ENCODE measurements at places on chromosomes 1 and 21.
A peak's percentile ranks its signal among the peaks of the same experiment; 100 is the strongest.

GRCh38 chr1:194228427-194228826 lies 1042.0 kb upstream of the B3GALT2 start:
- no peak overlapping the region for H3K27ac ChIP-seq
- H3K36me3 ChIP-seq, result no peaks in the 10 kb centered on the region
- no peak overlapping the region for H3K4me3 ChIP-seq

GRCh38 chr1:41474490-41475271 lies 9.8 kb downstream of the EDN2 start:
- no peaks in the 10 kb centered on the region for H3K36me3 ChIP-seq
- peaks cover 48% of the 10 kb centered on the region for H3K4me1 ChIP-seq
- H3K27me3 ChIP-seq, result peaks cover 2% of the 10 kb centered on the region
- peak overlapping the region; percentile 36 for H3K27ac ChIP-seq
- H3K4me3 ChIP-seq, result no peak overlapping the region
- DNase-seq, result peak; percentile 88

DNA sequence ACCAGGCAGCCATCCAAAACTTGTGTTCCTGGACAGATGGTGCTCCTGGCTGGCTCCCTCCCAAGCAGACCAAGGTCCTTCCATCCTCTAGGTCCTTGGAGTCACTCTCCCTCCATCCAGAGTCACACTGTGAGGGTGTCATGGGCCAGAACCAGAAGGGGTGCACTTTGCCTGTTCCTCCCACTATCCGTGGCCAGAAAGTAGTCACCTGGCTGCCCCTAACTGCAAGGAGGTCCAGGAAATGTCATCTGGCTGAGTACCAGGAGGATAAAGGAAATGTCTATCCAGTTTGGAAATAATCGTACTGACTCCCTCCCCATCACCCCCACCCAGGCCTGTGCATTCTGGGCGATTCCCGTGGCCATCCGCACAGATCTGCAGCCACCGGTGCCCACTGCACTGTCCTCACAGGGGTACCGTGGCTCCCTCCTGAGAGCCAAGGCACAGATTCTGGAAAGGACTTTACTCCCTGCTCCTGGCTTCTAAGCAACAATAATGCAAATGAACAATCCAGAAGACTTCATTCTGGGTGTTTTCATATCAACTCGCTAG lies 253.2 kb downstream of the NPHP4 start:
- H3K4me3 ChIP-seq, result no peak overlapping the region
- H3K27ac ChIP-seq, result no peak overlapping the region
- DNase-seq, result peak; percentile 51
- no peaks in the 10 kb centered on the region for H3K36me3 ChIP-seq

DNA sequence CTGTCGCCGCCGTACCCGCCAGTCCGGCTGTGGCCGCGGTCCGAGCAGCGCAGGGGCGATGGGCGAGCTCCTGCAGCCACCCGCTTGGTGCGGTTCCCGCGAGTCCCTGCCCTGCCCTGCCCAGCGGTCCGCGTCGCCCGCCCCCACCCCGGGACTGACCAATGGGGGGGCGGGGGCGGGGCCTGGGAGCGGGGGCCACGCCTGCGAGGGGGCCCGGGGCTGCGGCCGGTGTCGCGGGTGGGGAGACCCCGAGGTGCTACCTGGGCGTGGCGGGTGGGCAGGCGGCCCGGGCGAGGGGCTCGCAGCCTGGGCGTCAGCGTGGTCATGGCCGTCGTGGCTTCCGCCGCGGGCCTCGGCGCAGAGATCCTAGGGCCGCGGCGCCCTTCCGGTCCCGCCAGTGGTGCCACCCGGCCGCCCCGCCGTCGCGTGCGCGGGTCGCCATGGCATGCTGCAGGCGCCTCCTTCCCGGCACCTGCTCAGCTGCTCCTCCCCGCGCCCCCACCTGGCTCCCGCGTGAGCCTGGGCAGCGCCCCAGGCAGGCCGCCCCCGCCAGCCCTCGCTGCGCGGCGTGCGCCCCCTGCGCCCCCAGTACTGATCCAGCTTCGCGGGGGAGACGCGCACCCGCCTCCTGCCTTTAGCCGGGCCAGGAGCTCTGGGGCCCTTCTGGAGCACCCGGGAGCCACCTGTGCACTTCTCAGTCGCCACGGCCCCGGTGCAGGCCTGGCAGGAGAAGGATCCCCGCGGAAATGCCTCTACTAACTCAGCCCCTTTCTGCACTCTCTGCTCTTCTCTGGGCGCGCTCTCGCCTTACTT lies at the start of gene BMP8B:
BMP8B (minus strand) TSS at position 108 of the 813 bp plus-strand sequence. CDS start 380 bp downstream, outside the sequence.
- peaks cover 3% of the 10 kb centered on the region for H3K4me1 ChIP-seq
- peak within 1 kb of the TSS; percentile 54 for H3K4me3 ChIP-seq
- H3K36me3 ChIP-seq, result no peaks in the 10 kb centered on the region
- DNase-seq, result no peak
- H3K27ac ChIP-seq, result no peak within 1 kb of the TSS

DNA sequence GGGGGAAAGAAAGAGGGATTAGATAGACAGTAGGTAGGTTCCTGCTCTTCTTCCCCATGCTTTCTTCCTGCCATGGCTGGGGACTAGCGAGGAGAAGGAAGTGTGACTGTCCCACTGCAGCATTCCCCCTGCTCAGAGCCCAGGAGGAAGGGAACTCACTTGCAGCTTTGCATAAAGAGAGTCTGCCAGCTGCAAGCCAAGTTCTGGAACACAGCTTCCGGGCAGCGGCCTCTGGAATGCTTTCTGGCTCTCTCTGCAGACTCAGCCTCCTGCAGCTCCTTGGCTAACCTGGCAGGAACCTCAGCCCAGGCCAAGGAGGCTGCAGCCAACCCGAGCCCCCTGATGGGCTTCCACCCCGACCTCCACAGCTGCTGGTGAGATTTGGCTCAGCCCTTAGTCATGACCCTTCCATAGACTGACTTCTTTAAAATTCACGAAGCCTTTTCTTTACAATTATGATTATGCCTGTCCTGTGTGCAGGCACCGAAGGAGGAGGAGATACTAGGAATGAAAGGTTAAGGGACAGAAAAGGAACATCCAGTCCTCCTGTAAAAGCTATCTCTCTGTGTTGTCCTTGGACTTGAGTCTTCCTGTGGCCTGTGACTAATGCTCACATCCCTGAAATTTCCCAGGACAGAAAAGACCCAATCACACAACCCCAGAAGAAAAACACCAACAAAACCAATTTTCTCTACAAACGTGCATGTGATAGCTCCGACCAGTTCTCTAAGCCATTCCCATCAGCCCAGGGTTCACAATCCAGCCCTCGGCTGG lies 108.2 kb upstream of the OLIG2 start:
- no peaks in the 10 kb centered on the region for H3K36me3 ChIP-seq
- H3K27ac ChIP-seq, result no peak overlapping the region
- H3K27me3 ChIP-seq, result peaks cover 7% of the 10 kb centered on the region
- no peak for DNase-seq

GRCh38 chr1:212557739-212558692 lies 50.5 kb upstream of the ATF3 start:
- H3K4me1 ChIP-seq, result peaks cover 29% of the 10 kb centered on the region
- no peak for DNase-seq
- peak overlapping the region; percentile 75 for H3K4me3 ChIP-seq
- no peaks in the 10 kb centered on the region for H3K27me3 ChIP-seq

DNA sequence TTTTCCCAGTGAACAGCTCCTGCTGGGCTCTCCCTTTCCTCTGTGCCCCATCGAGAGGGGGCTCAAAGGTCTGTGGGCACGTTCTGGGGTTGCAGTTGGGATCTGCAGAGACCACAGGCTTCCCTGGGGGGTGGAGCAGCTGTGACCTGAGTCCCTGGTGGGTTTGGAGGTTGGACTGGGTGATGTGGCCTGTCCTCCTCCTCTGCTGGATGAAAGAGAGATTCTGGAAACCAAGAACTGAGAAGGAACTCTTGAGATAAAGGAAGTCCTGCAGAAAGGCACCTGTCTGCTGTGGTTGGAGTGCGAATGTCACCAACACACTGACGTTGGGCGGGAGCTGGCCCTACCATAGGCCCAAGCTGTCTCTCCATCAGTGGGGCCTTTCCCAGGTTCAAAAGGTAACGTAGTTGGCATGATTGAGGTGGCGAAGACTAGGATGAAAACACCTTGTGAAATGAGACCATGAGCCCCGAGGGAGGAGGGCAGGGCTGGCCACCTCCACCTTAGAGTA lies 35.8 kb upstream of the ETV3 start:
- DNase-seq, result no peak
- H3K36me3 ChIP-seq, result no peaks in the 10 kb centered on the region
- H3K4me3 ChIP-seq, result no peak overlapping the region
- H3K27ac ChIP-seq, result no peak overlapping the region
- H3K27me3 ChIP-seq, result peaks cover 54% of the 10 kb centered on the region

GRCh38 chr1:201226859-201227488 lies 36.4 kb downstream of the IGFN1 start:
- H3K27me3 ChIP-seq, result peaks cover 3% of the 10 kb centered on the region
- H3K4me3 ChIP-seq, result no peak overlapping the region

GRCh38 chr1:5595531-5596170 lies 396.6 kb downstream of the NPHP4 start:
- no peaks in the 10 kb centered on the region for H3K27me3 ChIP-seq
- H3K4me3 ChIP-seq, result no peak overlapping the region
- no peaks in the 10 kb centered on the region for H3K36me3 ChIP-seq
- no peaks in the 10 kb centered on the region for H3K4me1 ChIP-seq
- no peak for DNase-seq
- H3K27ac ChIP-seq, result no peak overlapping the region

DNA sequence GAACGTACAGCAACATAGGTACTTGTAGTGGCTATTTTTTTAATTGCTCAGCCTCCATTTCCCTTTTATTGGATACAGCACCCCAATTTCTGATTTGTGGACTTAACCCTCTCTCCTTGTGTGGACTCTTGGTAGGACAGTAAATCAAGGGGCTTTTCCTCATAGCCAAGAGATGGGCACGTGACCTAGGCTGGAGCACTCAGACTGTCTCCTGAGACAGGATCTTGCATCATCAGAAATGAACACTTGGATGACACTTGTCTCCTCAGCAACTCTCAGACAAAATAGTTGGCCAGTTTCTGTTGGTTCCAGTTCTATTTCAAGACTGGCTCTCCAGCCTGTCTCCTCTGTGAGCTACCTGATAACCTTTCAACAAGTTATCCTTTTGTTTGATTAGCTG lies 112.9 kb upstream of the ZNF678 start:
- no peak overlapping the region for H3K4me3 ChIP-seq
- H3K36me3 ChIP-seq, result no peaks in the 10 kb centered on the region
- H3K27ac ChIP-seq, result no peak overlapping the region
- no peak for DNase-seq
- peaks cover 6% of the 10 kb centered on the region for H3K4me1 ChIP-seq

DNA sequence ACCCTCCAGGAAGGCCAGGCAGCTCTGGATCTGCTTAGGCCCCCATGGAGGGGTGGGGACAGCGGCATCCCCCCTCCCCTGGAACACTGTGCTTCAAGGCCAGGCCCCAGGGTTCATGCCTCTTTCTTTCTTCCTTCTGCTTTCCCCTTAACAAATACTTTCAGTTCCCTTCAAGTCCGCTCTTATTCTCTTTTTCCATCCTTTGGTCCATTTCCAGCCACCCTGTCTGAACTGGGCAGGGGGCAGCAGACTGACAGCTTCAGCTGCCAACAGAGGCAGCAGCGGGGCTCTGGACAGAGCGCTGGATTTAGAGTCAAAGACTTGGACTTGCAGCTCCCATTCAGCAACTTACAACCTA lies 1.1 kb upstream of the CD244 start:
- no peak overlapping the region for H3K27ac ChIP-seq
- no peak for DNase-seq
- H3K27me3 ChIP-seq, result peaks cover 7% of the 10 kb centered on the region

DNA sequence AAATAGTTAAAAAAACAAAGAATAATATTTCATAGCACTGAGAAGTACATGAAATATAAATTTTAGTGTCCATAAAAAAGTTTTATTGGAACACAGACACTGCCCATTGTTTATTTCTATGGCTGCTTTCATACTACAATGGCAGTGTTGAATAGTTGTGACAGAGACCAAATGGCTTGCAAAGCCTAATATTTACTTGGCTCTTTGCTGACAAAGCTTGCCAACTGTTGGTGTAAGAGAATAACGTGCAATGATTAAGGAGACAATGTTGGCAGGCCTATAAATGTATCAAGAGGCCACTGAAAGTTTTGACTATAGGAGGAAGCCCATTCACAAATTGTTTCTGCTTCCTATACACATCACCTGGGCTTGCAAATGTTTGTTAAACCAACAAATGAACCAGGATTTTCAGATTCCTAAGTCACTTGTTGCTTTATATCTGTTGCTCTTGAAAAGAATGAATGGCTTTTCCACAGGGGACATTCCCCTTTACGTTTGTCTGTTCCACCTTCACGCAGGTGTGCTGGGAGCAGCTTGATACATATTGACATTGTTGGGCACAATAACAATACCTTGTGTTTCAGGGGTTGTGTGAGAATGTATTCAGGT lies 5.5 kb upstream of the ST6GALNAC3 start:
- H3K4me1 ChIP-seq, result peaks cover 23% of the 10 kb centered on the region
- DNase-seq, result no peak
- no peak overlapping the region for H3K27ac ChIP-seq
- H3K4me3 ChIP-seq, result no peak overlapping the region
- no peaks in the 10 kb centered on the region for H3K36me3 ChIP-seq

- H3K27me3 ChIP-seq, result no peaks in the 10 kb centered on the region
- H3K4me1 ChIP-seq, result peaks cover 9% of the 10 kb centered on the region
- H3K27ac ChIP-seq, result no peak overlapping the region
- H3K4me3 ChIP-seq, result no peak overlapping the region
Observed at GRCh38 chr1:151377150-151377884, 4.8 kb upstream of the SELENBP1 start.

- H3K4me3 ChIP-seq, result peak overlapping the region; percentile 99
- peak overlapping the region; percentile 96 for H3K27ac ChIP-seq
- no peak for DNase-seq
- no peaks in the 10 kb centered on the region for H3K36me3 ChIP-seq
- H3K4me1 ChIP-seq, result peaks cover 19% of the 10 kb centered on the region
Observed at GRCh38 chr1:81799939-81800694, 617 bp upstream of the ADGRL2 start.

DNA sequence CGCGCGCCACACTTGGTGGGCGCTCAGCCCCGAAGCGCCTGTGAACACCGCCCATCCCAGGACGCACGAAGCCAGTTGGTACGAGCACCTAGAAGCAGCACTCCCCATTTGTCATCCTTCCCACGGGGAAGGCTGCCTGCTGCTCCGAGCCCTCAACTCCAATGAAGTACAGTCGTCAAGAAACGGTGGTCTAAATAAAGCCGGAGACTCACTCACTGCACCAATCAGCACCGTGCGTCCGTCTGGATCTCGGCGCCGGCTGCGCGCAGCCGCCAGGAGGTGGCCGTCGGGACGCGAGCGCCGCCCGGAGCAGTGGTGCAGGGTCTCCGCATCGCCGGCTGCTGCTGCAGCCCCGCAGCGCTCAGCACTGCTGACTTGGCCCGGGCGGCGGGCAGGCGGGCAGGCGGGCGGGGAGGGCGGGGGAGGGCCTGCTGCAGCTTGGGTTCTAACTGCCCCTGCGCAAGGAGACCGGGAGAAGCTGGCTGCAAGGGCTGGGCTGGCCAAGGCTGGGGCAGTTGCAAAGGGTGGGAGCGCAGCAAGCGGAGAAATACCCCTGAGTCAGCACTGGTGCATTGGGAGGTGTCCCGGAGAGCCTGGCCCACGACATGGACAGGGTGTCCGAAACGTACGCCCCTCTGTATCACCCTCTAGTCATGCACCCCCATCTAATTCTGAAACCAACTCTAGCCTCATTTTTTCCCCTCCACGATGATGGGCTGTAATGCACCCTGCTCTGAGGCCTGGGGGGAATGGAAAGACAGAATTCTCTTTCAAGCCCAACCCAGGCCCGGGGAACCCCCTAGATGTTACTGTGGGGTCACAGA lies 35.8 kb upstream of the H6PD start:
- H3K4me1 ChIP-seq, result peaks cover 34% of the 10 kb centered on the region
- peaks cover 53% of the 10 kb centered on the region for H3K27me3 ChIP-seq
- H3K4me3 ChIP-seq, result peak overlapping the region; percentile 67
